ENCODE measurements at places on chromosomes 4 and X.
A peak's percentile ranks its signal among the peaks of the same experiment; 100 is the strongest.

DNA sequence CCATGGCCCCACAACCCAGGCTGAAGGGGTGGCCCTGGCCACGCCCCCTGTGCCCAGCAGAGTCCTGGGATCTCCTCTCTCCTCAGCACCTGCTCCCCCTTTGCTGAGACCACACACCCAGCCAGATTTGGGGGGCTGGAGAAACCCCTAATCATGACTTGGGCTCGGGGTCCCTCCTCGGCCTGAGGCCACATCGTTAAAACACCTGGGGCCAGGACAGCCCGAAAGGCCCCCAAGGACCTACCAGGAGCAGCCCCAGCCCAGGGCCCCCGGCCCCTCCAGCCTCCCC, 116.7 kb downstream of the FAM53A start:
- no peak for DNase-seq

DNA sequence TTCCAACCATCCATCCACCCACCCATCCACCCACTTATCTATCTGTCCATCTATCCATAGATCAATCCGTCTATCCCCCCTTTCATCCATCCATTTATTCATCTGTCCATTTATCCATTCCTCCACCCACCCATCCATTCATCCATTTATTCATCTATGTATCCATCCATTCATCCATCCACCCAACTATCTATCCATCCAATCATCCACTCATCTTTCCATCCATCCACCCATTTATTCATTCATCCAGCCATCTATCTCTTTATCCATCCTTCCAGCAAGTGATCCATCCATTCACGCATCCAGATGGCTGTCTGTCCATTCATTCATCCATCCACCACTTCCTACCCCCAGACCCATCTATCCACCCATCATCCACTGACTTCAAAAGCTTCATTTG, 84.0 kb upstream of the CD99 start:
- DNase-seq: no peak

GRCh38 chr4:86203176-86203575, 156.7 kb downstream of the MAPK10 start:
- DNase-seq: no peak

DNA sequence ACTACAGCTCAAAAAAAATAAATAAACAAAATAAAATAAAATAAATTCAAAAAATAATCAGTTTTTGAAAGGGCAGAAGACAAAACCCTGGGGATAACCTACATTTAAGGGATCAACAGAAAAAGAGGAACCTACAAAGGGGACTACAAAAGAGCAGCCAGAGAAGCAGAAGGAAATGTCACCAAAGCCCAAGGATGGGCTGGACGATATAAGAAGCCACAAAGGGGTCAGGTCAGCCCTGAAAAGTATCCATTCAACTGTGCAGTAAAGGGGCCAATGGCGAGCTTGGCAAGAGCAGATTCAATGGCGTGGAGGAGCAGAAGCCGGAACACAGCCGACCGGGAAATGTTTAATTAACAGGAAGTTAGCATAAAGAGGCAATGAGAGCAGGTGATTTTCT, 16.9 kb downstream of the ACOT9 start:
- DNase-seq: peak; percentile 36

DNA sequence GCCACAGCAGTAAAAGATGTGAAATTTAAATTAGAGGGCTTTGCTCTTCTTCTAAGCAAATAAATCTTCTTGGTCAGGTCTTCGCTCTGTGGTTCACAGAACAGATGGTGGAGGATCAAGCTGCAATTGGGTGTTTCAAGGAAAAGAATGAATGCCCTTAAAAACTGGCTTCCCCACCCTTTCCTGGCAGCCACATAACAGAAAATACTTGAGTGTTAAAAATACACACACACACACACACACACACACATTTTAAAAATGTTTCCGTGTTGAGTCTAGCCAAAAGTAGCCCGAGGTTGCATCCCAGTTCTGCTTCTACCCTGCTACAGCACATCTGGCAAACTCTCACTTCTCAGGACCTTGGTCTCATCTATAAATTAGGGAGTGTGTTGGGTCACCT, 56.7 kb upstream of the FGFBP2 start:
- no peak for DNase-seq

DNA sequence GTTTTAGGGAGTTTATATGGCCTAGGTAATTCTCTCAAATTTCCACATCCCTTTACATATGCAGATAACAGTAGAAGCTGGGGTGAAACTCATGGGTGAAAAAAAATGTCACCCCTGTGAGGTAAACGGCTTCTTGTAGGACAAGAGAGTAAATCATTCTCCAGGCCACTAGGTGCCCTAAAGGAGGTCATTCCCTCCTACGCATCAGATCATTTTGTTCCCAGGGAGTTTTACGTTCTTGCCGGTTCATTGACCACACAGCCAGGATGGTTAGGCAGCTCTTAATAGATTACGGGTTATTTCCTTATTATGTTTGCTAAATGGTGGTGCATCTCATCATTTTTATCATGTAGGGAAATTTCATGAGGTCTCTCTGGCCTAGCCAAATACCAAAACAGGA, 225.8 kb upstream of the NOCT start:
- no peak for DNase-seq

DNA sequence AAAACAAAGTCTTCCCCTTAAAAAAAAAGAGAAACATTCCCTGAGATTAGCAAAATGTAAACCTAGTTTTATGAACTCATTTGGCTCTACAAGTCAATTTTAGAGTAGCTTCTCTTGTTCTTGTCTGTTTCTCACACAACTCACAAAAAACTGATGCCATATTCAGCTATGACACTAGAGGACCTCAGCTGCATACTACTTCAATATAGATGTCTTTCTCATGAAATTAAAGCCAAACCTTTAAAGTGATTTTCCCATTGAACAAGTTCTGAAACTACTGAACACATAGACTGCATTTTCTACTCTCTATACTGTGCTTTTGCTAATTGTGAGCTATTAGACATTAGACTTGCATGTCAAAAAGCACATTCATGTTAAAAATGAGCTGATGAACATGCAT, 49.8 kb downstream of the TBCK start:
- peak; percentile 75 for DNase-seq

GRCh38 chr4:39975488-39976089, 2.1 kb downstream of the PDS5A start:
- no peak for DNase-seq

DNA sequence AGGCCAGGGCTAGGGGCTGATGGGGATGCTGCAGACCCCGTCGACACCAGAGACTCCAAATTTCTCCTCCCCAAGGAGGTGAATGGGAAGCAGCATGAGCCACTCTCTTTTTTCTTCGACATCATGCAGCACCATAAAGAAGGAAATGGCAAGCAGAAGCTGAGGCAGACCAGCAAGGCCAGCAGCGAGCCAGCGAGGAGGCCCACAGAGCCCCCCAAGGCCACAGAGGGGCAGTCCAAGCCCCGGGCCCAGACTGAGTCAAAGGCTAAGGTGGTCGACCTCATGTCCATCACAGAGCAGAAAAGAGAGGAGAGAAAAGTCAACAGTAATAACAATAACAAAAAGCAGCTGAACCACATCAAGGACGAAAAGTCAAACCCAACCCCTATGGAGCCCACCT, 56.1 kb downstream of the TNIP2 start:
- no peak for DNase-seq

- DNase-seq: no peak
Measured at GRCh38 chr4:113053883-113054282, 4.4 kb downstream of the ANK2 start.

DNA sequence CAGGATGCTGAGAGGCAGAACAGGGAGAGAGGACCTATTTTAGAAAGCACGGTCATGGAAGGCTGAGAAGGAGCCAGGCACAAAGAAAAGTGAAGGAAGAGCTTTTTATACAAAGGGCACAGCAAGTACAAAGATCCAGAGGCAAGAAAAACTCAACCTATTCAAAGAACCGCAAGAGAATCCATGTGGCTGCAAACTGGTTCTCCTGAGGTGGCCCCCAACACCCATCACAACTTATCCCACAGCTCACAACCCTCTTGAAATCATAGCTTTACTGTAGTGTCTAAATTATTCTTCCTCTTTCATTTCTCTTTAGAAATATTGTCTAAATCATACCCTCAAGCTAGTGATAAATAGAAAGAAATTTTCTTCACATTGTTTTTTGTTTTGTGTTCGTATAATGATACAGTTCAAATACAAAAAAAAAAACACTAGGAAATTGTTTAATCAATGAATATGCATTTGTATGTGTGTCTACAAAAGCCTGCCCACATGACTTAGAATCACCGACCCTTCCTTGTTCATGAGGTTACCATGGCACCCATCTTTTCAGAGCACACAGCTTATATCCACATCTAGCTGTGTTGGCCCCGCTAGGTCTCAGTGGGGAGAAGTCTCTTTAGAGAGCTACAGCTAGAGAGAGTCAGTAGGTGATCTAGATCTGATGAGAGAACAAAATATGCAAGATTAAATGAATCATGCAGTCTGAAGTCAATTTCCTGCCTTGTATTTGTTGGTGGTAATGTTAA, 126.9 kb upstream of the DCLK2 start:
- no peak for DNase-seq

GRCh38 chr4:123930996-123931395, 534.4 kb downstream of the SPRY1 start:
- no peak for DNase-seq

GRCh38 chrX:130171446-130172126, at the start of gene RAB33A:
Gene RAB33A (plus strand): TSS chrX:130171962. CDS start chrX:130172063, 101 bp downstream.
- no peak for DNase-seq

DNA sequence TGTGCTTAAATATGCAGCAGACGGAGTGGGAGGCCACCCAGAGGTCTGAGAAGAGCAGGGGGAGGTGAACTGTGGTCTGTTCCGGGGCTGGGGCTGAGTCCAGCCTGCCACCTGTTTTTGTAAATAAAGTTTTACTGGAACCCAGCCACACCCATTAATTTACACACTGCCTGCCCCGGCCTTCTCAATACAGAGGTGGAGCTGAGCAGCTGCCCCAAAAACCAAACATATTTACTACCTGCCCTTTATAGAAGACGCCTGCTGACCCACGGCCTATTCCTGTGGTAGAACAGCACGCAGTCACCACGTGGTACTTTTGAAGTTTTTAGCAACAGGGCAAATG, 45.9 kb downstream of the FGFRL1 start:
- DNase-seq: no peak
